Activated naive CD4-positive, alpha-beta T cell treated with anti-CD3 and anti-CD28 coated beads for 36 hours (primary cell): ENCODE measurements at places on chromosomes 3 and 15. TPM values are rescaled to one million over a fixed set of nuclear protein-coding genes. Genes with fewer than 3 reads are reported as not detected.
A peak's percentile ranks its signal among the peaks of the same experiment; 100 is the strongest.

- no peak for DNase-seq
Observed at GRCh38 chr3:139134678-139135372, 90.1 kb upstream of the PRR23C start.

Gene NEK10
- 0.07 TPM for total RNA-seq

Gene TAGLN3
- total RNA-seq = 1.2 TPM

GRCh38 chr3:94248042-94248441, 185.2 kb downstream of the NSUN3 start:
- DNase-seq = no peak

- no peak for DNase-seq
Observed at GRCh38 chr3:153897025-153897723, 224.0 kb upstream of the ARHGEF26 start.

GRCh38 chr15:75902129-75902557, 1.5 kb upstream of the FBXO22 start:
- DNase-seq = no peak

Gene FMN1
- 0.02 TPM for total RNA-seq

DNA sequence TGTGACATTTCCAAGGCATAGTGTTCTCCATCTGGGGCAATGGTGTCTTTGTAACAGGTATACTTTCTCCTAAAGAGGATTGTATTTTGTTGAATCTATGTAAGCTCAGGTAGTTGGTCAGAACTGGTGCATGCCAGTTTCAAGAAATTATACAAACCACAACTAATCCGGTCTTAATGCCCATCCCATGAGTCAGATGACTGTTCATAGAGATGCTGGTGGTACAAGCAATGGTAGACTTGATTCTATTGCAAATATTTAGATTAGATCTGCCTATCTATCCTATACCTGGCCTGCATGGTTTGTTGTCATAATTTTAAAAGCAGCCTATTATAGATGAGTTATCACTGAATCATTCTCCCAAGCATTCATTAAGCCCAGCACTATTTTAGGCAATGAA, 43.5 kb downstream of the ATP13A5 start:
- DNase-seq = no peak

DNA sequence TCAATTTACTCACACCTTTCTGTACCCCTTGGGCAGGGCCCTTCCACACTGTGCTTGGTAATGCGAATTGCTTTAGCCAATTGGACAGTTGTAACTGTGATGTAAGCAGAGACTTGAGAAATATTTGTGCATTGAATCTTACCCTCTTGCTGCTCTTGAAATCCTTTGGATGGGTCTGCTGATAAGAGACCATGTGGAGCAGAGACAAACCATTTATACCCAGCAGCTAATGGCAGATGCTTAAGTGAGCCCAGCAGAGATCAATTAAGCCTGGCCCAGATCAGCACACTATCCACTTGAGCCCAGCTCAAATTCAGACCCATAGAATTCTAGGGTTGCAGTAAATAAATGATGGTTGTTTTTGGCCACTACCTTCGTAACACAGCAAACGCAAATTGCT, 19.3 kb downstream of the MUC13 start:
- DNase-seq = no peak

DNA sequence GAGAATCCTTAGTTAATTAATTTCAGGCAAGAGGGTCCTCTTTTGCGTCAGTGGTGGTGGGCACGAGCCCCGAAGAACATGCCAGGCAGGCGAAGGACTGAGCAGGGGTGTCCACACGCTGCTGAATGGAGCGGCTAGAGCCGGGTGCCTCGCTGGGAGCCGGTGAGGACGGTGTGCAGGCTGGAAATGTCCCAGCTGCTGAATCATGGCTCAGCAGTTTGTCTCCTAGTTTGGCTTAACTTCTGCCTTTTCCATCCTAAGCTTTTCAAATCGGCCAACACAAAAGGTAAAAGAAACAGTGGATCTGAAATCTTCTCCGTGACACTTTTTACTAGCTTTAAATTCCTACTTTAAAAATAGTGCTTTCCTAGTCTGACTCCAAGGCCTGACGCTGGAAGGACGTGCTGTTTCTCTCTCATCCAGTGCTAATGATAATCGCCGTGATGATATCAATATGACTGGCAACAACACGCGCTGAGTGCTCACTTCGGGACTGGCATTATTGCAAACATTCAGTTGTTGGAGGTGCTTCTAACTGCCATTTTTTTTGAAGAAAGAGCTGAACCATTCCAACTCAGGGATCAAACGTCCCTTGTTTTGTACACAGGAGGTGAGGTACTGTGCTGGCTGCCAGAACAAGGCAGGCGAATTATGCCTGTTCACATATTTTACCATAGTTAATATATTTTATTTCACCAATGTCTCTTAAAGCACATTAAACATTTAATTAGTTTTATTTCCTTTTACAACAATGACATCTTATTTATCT, 19.8 kb downstream of the PCSK6 start:
- no peak for DNase-seq

DNA sequence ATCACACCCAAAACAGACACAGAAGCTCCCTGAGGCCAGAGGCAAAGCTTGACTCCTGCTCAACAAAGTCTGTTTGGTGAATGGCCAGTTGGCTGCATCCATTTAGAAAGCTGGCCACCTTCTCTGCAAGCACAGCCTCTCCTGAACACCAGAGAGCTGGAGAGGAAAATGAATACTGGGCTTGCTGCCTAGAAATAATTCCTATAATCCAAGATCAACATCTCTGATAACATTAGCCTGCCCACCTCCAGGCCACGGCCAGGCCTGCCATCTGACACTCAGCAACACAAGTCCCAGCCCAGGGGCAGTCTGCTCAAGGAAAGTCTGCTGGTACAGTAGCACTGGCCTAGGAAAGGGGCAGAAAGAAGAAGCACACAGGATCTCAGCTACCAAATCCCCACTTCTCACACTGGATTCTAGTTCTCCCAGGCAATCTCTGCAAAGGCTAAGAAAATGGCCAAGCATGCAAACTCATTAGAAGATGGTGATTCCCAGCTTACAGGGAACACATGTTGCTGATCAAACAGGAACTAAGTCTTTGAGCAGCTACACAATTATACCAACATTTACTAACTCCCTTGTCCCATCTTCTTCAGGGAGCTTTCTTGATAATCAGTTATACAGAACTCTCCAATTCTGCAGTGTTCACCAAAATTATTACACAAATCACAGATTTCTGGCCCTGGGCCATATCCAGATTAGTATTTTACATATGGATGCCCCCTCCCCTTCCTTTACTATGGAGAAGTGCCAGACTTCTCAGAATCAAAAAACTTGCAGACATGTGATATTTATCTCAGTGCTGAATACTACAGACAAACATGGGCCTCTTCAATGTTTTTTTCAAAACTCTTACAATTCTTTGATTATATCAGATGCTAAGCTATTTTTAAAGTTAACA, 9.9 kb downstream of the TBC1D2B start:
- DNase-seq = no peak

- DNase-seq = peak; percentile 90
Observed at GRCh38 chr3:15310491-15311370, 21.7 kb downstream of the SH3BP5 start.

GRCh38 chr15:63556736-63557135, 40.5 kb upstream of the FBXL22 start:
- no peak for DNase-seq
